Hematopoietic multipotent progenitor cell treated with erythropoietin and hydrocortisone succinate and interleukin-3 and kit ligand, for 15 days (in vitro differentiated cells): ENCODE measurements at places on chromosomes 16 and 17.

GRCh38 chr17:37844158-37844976 is 79.8 kb upstream of the TBC1D3K start:
- DNase-seq: peak; percentile 48

GRCh38 chr16:66911112-66911511 is 7.6 kb downstream of the CDH16 start:
- DNase-seq: no peak

- peak; percentile 46 for DNase-seq
These were observed 7.9 kb upstream of the MT2A start for GRCh38 chr16:56600398-56600999.

DNA sequence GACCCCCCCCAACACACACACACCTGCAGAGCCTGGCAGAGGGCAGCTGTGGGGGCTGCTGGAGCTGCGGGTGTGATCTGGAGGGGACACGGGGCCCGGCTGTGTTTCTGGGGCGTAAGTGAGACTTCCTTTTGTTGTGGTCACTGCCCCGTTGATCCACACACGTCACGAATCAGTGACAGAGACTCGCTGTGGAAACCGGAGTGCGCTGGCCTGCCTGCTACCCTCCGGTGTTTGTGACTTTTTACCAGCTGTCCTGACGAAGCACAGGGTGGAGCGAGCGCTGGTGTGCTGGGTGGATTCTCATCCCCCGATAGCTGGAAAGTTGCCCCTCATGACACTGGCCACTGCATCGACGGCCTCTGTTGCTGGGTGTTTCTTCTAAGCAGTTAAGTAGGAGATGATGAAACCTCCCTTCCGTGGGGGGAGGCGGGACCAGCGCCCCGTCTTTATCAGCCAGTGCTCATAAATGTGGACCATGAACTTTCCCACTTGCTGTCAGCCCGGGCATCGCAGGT is 2.3 kb downstream of the METRNL start:
- DNase-seq: no peak

- no peak for DNase-seq
These were observed 41.5 kb upstream of the CBFA2T3 start for GRCh38 chr16:89018282-89019158.

DNA sequence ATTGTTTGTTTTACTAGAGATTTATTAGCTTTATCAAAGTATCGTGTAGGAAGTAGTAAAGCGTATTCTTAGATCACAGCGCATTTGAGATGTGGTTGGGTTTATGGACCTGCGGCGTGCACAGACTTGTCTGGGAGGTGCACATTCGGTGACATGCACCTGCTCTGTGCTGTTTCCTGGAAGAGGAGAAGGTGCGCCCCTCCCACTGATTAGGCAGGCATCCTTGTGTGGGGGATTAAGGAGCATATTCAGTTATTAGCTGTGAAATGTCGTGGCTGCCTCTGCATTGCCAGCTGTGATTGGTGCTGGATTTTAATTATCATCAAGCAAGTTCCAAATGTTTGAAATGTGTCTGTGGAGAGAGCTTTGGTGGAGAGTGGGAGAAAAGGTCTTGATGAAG is 903.8 kb upstream of the RBFOX1 start:
- DNase-seq: no peak

DNA sequence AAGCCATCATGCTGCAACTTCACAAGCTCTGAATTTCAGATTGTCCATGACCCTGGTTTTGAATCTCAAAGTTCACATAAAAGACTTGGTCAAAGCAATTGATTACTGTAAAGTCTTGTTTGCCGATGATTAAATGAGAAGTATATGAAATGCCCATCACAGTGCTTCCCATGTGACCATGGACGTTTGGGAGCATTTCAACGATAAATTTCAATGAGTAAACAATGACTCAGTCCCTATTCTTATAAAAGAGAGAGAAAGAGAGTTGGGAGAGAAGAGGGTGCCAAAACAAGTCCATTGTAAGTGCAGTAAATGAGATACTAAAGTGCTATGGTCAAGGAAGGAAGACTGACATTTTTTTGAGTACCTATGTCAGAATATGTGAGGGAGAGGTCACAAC is 276.9 kb downstream of the SOX9 start:
- no peak for DNase-seq

DNA sequence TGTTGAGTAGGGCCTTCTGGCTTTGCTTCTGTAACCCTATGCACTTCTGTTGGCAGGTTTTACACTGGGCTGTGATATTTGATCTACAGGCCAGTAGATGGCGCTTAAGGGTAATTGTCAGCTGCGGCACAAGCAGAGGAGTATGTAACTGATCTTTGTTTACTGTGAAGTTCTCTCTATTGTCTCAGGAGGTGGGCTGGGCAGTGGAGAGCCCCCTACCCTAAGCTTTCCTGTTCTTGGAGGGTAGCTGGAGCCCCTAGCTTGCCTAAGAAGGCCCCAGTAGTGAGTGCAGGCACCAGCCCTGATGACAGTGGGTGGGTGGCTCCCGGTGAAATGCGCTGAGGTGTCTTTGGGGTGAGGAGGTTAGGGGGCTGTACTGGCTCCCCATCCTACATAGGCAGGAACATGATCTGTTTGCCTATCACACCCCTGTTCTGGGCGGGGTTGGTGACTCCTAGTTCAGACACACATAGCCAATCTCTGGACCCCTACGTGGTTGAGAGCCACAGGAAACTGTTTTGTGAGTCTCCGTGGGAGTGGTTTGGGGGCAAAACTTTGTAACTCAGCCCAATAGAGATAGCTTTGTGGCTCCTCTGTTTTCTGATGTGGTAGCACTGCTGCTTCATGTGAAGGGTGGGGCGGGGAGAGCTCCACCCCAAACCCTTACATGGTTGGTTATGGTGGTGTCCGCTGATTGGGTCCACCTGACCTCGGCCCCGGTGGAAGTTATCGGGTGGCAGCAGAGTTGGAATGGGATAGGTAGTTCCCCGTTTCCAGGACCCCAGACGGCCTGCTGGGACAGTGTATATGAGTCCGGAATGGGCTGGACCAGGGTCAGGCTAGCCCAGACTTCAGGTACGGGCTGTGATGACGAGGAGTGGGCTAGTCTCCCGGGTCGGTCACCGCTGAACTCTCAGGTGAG is 60.4 kb downstream of the SLFN11 start:
- peak; percentile 67 for DNase-seq
